ENCODE measurements at places on chromosomes 3 and 15.

GRCh38 chr15:57236561-57237300 is 139.6 kb upstream of the CGNL1 start:
- DNase-seq = no peak

DNA sequence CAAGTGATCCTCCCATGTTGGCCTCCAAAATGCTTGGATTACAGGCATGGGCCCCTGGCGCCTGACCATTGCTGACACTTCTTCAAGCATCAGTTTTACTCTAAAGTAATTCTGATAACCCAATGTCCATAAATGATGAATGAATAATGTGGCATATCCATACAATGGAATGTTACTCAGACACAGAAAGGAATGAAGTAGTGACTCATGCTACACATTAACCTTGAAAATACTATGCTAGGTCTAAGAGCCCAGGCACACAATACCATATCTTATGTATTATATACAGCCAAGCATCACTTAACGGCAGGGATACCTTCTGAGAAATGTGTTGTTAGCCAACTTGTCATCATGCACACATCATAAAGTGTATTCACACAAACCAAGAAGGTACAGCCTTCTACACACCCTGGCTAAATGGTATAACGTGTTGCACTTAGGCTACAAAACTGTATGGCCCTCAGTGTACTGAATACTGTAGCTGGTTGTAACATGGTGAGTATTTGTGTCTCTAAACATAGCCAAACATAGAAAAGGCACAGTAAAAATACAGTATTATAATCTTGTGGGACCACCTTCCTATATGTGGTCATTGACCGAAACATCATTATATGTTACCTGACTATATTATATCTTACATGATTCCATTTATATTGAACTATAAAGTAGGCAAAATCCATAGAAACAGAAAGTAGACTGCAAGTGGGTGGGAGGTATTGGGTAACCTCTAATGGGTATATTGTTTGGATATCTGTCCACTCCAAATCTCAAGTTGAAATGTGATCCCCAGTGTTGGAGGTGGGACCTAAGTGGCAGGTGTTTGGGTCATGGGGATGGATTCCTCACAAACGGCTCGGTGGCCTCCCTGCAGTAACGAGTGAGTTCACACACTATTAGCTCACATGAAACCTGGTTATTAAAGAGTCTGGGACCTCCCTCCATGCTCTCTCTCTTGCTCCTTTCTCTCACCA is 31.4 kb downstream of the MKRN2 start:
- DNase-seq = no peak

- DNase-seq = no peak
These were observed 200.1 kb upstream of the ZNF717 start for GRCh38 chr3:75985432-75985831.

DNA sequence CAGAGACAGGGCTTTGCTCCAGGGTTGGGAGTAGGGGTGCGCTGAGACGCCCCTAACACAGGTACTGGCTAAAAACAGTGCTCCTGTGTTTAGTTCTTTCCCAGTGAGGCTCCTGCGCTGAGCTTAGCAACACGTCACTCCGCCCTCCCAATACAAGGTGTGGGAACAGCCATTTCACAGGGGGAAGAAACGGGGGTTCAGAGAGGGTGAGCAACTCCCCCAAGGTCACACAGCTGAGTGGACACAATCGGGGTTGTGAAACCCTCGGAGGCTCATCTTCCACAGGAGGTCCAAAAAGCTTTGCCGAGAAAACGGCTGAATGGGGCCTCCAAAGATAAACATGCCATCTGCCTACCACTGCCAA is 628 bp downstream of the PRRT3 start:
- DNase-seq = no peak

DNA sequence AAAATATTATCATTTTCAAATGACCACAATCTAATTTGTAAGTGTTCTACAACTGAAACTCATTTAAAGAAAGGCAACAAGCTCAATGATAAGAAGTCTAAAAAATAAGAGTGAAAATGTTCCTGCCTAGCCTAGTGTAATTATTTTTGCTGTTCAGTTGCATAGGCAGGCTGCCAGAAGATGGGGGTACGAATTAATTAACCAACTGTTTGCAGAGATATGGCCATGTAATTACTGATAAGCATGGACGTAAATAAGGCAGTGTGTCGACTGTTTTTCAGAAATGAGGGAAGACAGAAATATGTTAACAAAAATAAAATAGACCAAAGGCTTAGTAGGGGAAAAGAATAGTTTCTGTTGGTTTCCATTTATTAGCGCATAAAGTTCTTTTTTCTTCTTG is 24.7 kb upstream of the SCAANT1 start:
- no peak for DNase-seq

DNA sequence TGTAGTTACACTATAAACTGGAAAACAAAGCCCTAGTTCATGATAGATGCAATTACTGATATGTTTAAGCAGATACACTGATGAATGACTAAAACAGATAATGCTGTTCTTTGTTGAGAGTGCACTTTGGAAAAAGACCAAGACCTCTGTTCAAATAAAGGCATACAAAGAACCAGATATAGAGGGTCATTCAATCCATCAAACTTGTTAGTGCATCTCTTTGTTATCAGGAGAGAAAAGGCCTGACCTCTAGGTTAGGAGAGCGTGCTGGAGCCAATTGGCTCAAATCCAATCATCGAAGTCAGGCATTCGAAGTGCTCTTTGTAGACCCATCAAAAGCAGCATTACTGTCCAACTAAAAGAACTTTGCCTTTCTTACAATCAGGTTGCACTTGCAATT is 124.2 kb downstream of the TFG start:
- no peak for DNase-seq

GRCh38 chr15:59060348-59060747 is 44.6 kb upstream of the CCNB2 start:
- DNase-seq = no peak

DNA sequence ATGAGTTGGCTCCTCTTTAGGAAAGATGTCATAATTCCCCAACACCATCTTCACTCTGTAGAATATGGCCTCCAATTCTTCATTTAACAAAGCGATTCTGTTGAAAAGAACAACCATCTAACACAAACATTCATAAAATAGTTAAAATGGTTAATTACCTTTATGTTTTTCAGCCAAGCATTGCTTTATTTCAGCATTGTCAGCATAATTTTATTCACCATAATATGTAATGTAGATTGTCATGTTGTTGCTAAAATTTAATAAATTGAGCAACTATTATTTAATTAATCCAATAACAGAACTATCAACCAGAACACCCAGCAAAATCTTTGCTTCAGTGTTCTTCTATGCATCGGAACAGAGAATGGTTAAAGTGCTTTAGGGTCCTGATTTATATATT is 46.2 kb upstream of the EPHA3 start:
- DNase-seq = no peak

DNA sequence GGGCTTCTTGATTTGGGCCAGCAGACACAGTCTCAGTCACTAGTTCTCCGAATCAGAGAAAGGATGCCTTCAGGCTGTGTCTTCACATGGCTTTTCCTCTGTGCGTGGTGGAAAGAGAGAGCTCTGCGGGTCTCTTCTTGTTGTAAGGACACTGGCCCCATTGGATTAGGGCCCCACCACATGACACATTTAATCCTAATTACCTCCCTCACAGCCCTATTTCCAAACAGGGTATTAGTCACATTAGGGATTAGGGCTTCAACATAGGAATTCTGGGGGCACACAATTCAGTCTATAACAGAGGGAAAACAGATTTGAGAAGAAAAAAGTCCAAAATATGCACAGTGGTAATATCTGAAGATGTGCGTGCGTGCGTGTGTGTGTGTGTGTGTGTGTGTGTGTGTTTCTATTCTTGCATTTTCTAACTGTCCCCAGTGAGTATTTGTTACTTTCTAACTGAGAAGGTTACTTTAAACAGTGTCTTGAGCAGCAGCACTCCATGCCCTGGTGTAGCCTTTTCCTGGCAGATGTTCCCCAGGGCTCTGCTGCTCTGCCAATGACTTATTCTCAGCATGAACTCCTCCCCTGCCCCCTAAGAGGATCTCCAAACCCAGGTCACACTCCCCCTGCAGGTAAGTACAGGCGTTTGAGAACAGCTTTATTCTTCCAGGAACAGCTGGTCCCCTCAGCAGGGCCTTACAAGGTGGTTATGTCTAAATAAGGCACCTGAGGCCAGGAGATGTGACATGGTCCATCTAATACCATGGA is 72.9 kb downstream of the RPL39L start:
- DNase-seq = no peak

DNA sequence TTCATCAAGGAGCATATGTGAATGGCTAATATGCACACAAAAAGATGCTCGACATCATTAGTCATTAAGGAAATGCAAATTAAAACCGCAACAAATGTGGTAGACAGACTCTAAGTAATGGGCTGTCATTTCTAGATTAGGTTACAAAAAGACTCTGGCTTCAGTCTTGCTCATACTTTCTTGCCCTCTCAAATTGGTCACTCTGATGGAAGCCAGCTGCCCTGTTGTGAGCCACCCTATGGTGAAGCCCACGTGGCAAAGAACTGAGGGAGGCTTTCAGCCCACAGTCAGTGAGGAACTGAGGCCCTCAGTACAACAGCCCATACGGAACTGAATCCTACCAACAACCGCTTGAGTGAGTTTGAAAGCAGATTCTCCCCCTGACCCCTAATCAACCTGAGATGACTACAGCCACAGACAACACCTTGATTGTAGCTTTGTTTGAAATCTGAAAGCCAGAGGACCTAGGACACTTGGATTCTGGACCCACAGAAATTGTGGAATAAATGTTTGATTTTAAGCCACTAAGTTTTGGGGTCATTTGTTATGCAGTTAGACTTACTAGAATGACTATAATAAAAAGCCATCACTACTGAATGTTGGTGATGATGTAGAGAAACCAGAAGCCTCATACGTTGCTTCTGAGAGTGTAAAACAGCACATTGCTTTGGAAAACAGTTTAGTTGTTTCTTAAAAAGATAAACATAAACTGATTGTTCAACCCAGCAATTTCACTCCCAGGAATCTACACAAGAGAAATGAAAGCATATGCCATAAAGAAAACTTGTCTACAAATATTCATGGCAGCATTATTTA is 45.7 kb downstream of the EHHADH start:
- no peak for DNase-seq

DNA sequence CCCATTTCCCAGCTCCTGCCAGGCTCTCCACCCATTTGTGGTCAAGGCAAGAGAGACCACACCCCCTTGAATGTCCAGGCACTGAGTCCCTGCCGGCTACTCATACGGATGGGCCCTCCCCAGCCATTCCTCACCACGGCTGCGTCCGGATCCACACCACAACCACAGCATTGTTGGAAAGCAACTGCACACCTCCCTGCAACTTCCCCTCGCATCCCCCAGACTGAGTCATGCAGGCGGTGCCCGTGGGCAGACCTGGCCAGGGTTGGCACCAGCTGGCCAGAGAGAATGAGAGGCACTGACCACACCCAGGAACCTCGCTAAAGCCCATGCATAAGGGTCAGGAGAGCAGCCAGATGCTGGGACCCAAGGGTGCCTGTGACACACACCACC is 30.5 kb downstream of the LOXL1 start:
- DNase-seq = no peak

GRCh38 chr3:4990069-4990468 is 10.8 kb downstream of the BHLHE40 start:
- no peak for DNase-seq

DNA sequence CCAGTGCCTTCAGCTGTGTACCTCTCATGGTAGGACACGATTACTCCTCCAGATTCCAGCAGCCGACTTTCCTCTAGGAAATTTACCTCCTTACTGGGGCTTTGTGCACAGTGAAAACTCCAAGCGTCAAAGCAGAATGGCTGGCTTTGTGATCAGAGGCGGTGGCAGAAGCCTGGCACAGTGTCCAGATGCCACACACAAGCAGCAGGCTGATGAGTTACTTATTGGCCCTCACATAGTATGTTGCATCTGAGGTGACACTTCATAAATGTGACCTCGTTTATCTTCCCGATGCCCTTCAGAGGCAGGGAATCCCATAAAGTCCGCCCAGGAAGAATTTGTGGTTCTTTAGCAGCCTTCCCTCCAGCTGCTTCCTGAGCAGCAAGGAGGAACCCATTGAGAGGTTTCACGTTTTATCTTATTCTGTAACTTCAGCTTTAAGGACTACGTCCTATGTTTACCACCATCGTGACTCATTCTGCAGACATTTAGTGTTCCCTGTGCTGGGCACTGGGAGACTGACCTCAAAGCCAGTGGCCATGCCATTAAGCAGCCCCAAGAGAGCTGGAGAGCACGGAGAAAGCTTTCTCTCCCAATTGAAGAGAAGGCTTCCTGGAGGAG is 107.1 kb upstream of the C15orf61 start:
- DNase-seq = no peak

GRCh38 chr3:59290358-59290757 is 240.5 kb upstream of the CFAP20DC start:
- DNase-seq = no peak

GRCh38 chr15:61295239-61295638 is 66.1 kb upstream of the RORA start:
- DNase-seq = no peak

GRCh38 chr3:89628856-89629670 is 521.6 kb downstream of the EPHA3 start:
- DNase-seq = no peak

DNA sequence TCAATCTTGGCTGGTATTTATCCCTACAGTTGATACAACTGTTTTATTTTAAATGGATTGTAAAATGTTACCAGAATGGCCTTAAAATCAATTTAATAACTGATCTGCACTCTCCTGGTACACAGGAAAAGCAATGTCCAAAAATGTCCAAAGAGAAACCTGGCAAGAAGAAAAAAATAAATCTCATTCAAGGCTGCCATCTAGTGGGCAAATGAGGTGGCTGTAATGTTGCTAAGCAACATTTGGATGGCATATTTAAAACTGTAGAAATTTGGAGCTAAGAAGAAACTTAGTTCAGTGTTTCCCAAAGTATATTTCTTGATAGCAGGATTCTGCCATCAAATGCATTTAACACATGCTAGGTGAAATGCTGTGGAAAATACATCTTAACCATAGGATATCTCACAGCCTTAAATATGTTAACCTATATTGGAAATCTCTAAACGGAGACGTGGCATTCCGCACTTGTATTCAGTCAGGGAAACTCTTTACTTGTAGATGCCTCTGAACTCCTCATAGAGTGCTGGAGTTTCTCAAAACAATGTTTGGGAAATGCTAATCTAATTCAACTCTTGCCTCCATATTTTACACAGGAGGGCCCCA is 216.8 kb downstream of the ERC2 start:
- no peak for DNase-seq

GRCh38 chr3:113251817-113252216 is 40.5 kb downstream of the BOC start:
- no peak for DNase-seq
